ENCODE measurements at places on chromosomes 12 and 14.

DNA sequence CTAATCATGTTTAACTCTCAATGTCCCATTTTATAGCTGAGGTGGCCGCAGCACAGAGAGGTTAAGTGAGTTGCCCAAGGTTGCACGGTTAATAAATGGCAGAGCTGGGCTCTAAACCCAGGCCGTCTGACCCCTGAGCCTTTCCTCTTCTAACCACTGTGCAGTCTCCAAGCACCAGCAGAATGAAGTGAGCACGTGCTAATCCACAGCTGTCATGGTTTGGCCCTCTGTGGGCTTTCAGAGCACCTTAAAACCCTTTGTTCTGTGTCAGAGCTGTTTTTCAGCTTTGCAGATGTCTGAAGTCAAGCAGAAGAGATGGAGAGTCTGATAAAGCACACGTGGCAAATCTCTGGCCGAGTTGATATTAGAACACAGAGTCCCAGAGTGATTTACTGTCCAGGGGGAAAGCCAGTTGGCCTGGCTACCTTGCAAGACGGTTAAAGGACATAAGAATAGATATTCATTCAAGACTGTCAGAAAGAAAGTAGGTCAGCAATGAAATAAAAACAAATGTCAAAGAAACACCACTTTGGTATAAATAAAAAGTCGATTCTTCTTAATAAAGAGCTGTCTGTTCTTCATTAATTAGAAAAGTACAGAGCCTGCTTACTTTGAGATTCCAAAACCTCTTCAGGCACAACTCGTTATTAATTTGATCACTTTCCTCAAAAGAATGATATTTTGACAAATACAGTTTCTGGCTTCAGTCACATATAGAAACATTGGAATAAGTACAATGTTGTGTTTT lies 107.3 kb downstream of the CRADD start:
- DNase-seq, result no peak

GRCh38 chr14:94880876-94881275 lies 111.0 kb upstream of the GSC start:
- no peak for DNase-seq

DNA sequence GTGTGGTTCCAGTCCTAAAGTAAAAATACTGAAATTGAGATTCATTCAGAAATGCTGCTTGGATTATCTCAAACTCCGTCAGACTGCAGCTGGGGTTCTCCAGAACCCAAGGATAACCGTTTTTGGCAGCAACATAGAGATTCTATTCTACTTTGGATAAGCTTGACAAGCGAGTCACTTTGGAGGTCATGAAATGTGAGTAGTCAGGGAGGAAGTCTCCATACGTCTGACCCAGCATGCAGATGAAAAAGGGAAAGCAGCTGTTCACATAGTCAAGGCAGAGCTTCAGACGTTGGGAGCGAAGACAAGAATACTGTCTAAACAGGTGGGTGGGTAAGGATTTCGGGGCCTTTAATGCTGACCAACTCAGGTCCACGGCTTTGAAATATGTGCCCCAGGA lies 14.9 kb upstream of the HSP90B1 start:
- no peak for DNase-seq

- DNase-seq, result no peak
Measured at GRCh38 chr14:77965919-77966435, 166.1 kb downstream of the ADCK1 start.
